ENCODE measurements at places on chromosomes 11 and 22. TPM values are rescaled to one million over a fixed set of nuclear protein-coding genes. Genes with fewer than 3 reads are reported as not detected.

GRCh38 chr11:66160709-66161108 is 90.6 kb downstream of the PACS1 start:
- DNase-seq: no peak
- H3K36me3 ChIP-seq: no peaks in the 10 kb centered on the region
- no peak overlapping the region for H3K27ac ChIP-seq
- H3K4me1 ChIP-seq: no peaks in the 10 kb centered on the region

DNA sequence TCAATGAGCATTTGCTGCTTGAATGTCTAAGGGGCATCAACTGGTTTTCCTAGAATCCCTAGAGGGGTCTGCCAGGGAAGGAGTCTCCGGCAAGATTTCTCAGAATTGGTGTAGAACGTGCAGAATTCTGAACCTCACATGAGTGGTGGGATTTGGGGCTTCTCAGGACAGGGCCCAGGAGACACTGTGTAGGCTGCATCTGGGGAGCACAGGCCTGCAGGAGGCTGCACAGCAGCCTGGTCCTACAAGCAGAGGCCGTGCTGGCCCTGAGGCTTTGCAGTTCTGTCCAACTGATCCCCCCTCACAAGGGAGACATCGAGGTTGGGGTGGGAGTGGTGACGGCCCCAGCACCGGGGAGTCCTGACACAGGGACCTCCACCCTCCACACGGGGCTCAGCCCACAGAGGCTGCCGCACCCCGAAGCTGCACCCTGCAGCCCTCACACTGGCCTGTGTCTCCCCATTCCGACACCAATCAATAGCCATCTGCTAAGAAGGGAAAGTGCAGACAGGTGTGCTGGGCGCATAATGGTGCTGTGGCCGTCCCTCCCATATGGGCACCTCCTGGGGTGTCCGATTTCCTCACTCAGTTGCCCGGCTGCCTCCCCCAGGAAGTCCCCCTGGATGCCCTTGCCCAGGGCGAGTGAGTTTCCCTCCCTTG is 688.1 kb downstream of the BRD1 start:
- DNase-seq: no peak
- no peaks in the 10 kb centered on the region for H3K4me1 ChIP-seq
- H3K27ac ChIP-seq: no peak overlapping the region
- H3K36me3 ChIP-seq: no peaks in the 10 kb centered on the region

DNA sequence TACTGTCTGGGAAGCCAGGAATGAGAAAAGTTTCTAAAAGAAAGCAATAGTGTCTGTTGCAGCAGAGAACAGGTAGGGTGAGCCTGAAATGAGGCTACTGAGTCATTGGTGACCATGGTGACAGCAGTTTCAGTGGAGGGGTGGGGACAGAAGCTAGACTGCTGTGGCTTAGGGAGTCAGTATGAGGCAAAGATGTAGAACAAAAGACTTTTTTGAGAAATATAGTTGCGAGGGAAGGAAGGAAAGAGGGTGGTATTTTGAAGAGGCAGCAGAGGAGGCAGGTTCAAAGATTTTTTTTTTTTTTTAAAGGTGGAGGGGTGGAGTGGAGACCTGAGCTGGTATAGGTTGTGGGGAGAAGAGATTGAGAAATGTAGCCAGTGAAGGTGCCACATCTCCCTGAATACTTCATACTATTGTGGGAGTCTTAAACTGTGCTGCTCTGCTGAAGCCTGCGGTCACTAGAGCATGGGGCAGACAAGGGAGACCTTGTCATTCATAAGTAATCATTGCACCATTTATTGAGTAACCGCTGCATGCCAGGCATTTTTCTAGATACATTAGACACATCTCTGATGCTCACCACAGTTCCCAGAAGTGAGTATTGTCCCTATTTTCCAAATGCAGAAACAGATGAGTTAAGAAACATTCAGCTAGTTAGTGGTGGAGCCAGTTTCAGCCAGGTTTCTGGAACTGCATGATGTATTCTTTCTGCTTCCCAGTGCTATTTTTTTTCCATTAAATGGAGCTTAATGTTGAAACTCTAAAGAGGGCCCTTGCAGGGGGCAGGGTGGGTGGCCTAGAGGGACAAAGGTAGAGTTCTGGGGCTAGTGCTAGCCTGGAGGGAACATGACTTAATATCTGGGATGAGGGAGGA is 49.9 kb downstream of the STIM1 start:
- peaks cover 12% of the 10 kb centered on the region for H3K4me1 ChIP-seq
- no peaks in the 10 kb centered on the region for H3K27me3 ChIP-seq
- peak overlapping the region; percentile 65 for H3K27ac ChIP-seq
- H3K36me3 ChIP-seq: no peaks in the 10 kb centered on the region
- H3K4me3 ChIP-seq: no peak overlapping the region

DNA sequence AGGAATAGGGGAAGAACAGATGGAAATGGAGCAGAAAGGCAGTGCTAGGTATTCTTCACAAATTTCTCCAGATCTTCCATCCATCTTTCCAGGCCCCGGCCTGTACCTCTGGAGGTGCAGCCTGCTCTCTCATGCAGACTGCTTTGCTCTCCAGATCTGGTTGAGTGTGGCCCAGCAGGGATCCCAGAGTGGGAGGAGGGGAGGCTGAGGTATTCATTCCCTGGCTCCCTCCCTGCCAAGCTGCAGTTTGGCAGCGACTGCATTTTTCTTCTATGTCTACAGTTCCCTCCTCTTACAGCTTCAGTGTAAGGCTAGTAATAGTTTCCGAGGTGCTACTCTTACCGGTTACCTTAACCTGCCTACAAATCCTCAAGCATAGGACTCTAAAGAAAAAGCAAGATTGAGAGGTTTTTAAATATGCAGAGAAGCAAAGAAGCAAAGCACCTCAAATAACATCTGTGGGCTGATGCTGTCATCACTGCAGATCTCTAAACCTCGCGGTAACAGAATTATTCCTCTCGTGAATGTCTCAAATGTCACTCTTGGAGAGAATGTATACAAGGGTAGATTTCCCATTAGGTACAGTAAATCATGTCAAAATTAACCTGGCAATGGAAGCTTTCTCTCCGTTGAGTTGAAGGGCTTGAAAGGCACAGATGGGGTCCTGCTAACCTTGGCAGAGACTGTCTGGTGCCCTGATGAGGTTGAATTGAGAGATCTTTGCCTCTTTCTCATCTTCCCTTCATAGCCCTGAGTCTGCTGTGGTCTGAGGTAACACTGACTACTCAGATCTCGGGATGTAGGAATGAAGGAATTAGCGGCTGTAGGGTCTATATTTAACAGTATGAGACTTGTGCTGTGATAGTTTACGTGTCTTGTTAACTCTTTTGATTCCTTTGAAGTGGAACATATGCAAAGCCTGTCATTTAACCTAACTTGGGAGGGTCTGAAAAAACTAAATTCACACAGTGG is 297.9 kb upstream of the C11orf87 start:
- no peaks in the 10 kb centered on the region for H3K27me3 ChIP-seq
- peak; percentile 4 for DNase-seq
- H3K27ac ChIP-seq: no peak overlapping the region
- H3K4me3 ChIP-seq: no peak overlapping the region
- peaks cover 2% of the 10 kb centered on the region for H3K4me1 ChIP-seq

DNA sequence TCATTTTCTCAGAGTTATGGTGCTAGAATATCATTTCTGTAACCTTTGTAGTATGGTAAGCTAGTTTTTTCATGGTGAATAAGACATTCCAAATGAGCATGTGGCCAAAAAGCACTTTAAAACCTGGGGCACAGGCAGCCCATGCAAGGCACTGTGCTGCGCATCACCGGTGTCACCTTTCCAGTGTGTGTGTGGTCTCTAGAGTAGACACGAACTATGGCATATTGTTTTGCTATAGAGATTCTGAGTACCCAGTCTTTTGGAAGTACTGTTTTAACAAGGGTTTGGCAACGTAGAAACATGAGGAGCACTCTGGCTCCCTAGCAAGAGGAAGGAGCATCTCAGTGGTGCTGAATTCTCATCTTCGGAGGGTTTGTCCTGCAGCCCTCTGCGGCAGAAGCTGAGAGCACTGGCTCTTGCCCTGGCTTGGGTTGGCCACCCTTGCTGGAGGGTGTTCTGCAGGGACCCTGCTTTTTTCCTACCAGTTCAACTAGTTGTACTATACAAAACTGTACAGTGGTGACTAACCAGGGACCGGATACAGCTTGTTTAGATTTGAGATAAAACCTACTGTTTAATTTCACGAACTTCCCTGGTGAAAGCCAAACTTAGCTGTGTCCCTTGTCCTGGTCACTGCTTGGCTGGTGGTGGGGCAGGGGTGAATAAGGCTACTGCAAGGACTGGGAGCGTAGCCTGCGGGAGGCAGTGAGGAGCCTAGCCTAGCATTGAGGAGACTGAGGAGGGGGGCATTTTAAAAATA is 135.7 kb downstream of the ATXN10 start:
- H3K4me3 ChIP-seq: no peak overlapping the region
- no peaks in the 10 kb centered on the region for H3K27me3 ChIP-seq
- H3K36me3 ChIP-seq: peaks cover 19% of the 10 kb centered on the region
- H3K4me1 ChIP-seq: peaks cover 11% of the 10 kb centered on the region
- peak; percentile 60 for DNase-seq

DNA sequence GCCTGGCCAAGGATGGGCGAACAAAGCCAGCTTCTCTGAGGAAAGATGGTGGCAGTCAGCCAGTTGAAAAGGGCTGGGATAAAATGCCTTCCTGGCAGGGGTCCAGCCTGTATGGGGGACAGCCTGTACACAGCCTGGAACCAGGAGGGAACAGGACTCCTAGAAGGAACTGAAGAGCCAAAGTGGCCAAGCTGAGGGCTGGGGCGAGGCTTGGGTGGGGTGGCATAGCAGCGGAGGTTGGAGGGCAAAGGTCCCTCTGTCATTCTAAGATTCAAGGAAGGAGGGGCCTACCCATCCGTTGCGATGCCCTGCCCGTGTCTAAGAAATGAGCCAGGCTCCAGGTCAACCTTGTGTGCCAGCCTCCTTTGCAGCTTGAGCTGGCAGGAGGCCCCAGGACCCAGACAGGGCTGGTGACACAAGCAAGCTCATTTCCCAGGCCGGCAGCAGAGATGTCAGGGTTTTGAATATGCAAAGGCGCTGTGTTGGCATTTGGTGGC is 22.6 kb downstream of the FADD start:
- H3K36me3 ChIP-seq: no peaks in the 10 kb centered on the region
- H3K27me3 ChIP-seq: peaks cover 27% of the 10 kb centered on the region

DNA sequence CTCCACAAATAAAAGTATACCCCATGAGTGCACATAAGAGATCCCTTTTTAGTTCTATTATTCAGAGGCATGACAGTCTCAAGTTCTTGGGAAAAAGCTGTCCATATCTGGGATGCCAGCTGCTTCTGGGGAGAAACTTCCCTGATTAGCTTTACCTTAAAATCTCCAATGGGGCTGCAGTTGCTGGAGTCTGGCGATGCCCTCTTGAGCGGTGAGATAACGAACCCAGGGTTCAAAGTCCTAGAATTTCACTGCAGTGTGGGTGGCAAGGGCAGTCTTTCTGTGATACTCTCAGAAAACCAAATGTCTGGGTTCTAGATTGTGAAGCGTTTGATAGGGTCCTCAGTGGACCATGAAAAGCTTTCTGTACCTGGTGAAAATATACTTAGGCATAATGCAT is 7.4 kb upstream of the PRR33 start:
- peaks cover 38% of the 10 kb centered on the region for H3K27me3 ChIP-seq
- H3K36me3 ChIP-seq: no peaks in the 10 kb centered on the region
- no peak overlapping the region for H3K27ac ChIP-seq
- no peak overlapping the region for H3K4me3 ChIP-seq
- no peak for DNase-seq

GRCh38 chr11:2216400-2217064 is 44.9 kb upstream of the TH start:
- no peak overlapping the region for H3K4me3 ChIP-seq
- peaks cover 43% of the 10 kb centered on the region for H3K27me3 ChIP-seq
- H3K4me1 ChIP-seq: no peaks in the 10 kb centered on the region
- no peaks in the 10 kb centered on the region for H3K36me3 ChIP-seq
- H3K27ac ChIP-seq: no peak overlapping the region

- H3K4me1 ChIP-seq: peaks cover 6% of the 10 kb centered on the region
- no peak overlapping the region for H3K4me3 ChIP-seq
- DNase-seq: peak; percentile 43
- peaks cover 69% of the 10 kb centered on the region for H3K36me3 ChIP-seq
- H3K27ac ChIP-seq: no peak overlapping the region
These were observed 6.0 kb upstream of the MAPK11 start for GRCh38 chr22:50276143-50276542.

- no peak overlapping the region for H3K4me3 ChIP-seq
- H3K36me3 ChIP-seq: no peaks in the 10 kb centered on the region
- DNase-seq: no peak
These were observed 12.5 kb upstream of the E2F8 start for GRCh38 chr11:19253153-19253745.

GRCh38 chr22:26068571-26068970 is 100.7 kb upstream of the SEZ6L start:
- H3K36me3 ChIP-seq: no peaks in the 10 kb centered on the region
- no peak overlapping the region for H3K27ac ChIP-seq
- no peak for DNase-seq
- no peaks in the 10 kb centered on the region for H3K4me1 ChIP-seq
- H3K4me3 ChIP-seq: no peak overlapping the region

GRCh38 chr22:27780161-27780575 is 21.4 kb downstream of the MN1 start:
- no peak for DNase-seq
- no peaks in the 10 kb centered on the region for H3K36me3 ChIP-seq
- H3K4me3 ChIP-seq: no peak overlapping the region
- no peak overlapping the region for H3K27ac ChIP-seq
- H3K27me3 ChIP-seq: no peaks in the 10 kb centered on the region

DNA sequence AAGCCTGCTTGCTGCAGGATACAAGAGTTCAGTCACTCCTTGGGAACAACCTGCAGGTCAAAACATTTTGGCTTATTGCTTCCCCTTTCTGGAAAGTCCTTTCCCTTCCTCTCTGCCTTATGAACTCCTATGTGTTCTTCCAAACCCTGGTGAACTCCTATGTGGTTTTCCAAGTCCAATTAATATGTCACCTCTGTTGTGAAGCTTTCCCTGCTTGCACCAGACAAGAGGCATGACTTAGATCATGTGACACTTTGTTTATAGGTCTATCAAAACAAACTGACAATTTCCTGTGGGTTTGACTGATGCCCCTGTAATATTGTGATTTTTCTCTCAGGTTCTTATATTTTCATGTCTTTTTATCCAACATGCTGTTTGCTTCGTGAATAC is 64.2 kb downstream of the ENDOD1 start:
- H3K27ac ChIP-seq: no peak overlapping the region
- DNase-seq: no peak
- no peak overlapping the region for H3K4me3 ChIP-seq
- H3K27me3 ChIP-seq: 0 out of 2 replicates have a peak, but pooled peaks cover 2% of the 10 kb centered on the region
- peaks cover 2% of the 10 kb centered on the region for H3K4me1 ChIP-seq
- H3K36me3 ChIP-seq: no peaks in the 10 kb centered on the region

- H3K4me1 ChIP-seq: peaks cover 6% of the 10 kb centered on the region
- no peak for DNase-seq
- H3K27ac ChIP-seq: no peak overlapping the region
These were observed 67.9 kb downstream of the KCNC1 start for GRCh38 chr11:17802491-17802890.

The CYTH4 gene
- 0.28 TPM for total RNA-seq

The SLC22A6 gene
- not detected for total RNA-seq

The SPDYC gene
- total RNA-seq: not detected

The TEX12 gene
- not detected for total RNA-seq

The GPHA2 gene
- total RNA-seq: not detected

The ABCG4 gene
- under 0.01 TPM for total RNA-seq

Measured in IMR-90 (cell line).